ENCODE measurements at places on chromosomes 2 and 18.

- DNase-seq, result no peak
These were observed 255.0 kb downstream of the CLIP4 start for GRCh38 chr2:29370173-29370572.

GRCh38 chr18:62026586-62026985 is 133.8 kb upstream of the RNF152 start:
- no peak for DNase-seq

- DNase-seq, result no peak
These were observed 19.1 kb upstream of the RAB11FIP5 start for GRCh38 chr2:73131807-73132206.

- no peak for DNase-seq
These were observed 198.8 kb downstream of the DCDC2C start for GRCh38 chr2:3902131-3902530.

GRCh38 chr2:45329045-45329677 is 281.9 kb downstream of the SRBD1 start:
- peak; percentile 39 for DNase-seq

- no peak for DNase-seq
These were observed 631 bp downstream of the MORN2 start for GRCh38 chr2:38876407-38876806.

- no peak for DNase-seq
These were observed 137.1 kb upstream of the RMP24 start for GRCh38 chr18:35835366-35835765.

DNA sequence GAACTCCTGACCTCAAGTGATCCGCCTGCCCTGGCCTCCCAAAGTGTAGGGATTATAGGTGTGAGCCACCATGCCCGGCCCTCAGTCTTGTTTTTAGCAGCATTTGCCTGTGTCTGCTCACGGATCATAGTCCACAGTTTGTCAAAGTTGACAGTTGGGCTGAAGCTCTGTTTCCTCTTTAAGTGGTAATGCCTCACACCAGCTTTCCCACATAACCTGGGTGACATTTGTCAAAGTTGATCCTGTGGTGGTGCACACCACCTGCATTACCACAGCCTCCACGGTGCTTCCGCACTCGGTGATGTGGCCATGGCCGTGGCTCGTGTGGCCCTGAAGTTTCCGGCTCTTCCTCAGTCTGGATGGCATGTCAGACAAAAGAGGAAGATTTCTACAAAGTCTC is 27.1 kb downstream of the RAB31 start:
- no peak for DNase-seq

DNA sequence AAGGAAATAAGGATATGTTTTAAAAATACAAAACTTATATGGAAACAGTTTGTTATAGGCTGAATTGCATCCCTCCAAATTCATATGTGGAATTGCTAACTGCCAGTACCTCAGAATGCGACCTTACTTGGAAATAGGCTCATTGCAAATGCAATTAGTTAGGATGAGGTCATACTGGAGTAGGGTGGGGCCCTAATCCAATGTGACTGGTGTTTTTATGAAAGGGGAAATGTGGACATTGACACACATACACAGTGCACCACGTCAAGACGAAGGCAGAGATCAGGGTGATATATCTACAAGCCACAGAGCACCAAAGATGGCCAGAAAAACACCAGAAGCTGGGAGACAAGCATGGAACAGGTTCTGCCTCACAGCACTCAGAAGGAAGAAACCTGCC is 494.2 kb downstream of the TSN start:
- no peak for DNase-seq

DNA sequence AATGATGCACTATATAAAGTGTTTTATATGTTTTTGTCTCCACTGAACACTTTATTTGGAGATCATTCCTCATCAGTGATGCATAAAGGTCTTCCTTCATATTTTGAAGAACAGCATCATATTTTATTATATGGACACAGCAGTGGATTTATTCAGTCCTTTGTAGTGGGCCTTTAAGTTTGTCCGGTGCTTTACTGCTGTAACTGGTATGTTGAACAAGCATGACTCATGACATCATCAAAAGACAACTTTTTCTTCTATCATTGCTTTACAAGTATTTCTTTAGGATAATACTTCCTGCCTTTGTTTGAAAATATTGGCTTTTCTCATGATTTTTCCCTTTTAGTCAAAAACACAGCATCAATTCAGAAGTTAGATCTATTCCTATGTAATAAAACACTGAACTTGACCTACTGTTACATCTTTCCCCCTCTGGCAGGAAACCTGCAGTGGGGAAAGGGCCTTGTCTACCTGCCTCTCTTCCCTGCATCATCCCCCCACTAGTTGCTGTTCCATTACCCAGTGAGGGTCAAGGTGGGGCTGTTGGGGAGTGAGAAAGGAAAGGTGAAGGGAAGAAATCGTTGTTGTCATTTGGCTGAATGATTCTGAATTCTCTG is 241.2 kb downstream of the CYP26B1 start:
- DNase-seq, result no peak

DNA sequence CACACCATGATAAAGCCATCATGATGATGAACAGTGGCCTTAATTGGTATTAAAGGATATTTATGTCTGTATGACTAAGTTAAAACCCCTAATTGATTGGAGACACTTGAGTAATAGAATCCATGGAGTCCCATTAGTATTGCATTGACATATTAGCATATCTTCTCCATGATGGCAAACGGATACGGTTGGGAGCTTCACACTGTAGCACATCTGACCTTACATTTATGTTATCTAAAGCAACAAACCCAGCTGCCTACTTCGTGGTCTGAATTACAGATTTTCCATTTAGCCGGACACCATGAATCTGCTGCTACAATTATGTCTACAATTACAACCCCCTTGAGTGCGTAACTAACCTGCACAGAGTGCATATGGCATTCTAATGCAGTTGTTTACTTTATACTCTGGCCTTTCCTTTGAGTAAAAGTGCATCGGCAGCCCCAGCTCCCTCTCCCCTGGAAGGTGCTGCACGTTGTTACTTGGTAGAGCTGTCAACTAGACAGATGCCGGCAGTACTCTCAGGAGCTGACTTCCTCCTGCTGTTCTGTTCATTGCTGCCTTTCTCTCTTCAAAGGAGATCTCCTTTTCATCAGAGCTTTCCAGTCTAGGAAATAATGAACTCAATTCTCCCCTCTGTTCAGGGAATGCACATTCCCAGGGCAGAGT is 92.1 kb downstream of the LRRC30 start:
- DNase-seq, result no peak

Data from HuH-7.5 (cell line).